ENCODE measurements at places on chromosomes 1 and 21.

DNA sequence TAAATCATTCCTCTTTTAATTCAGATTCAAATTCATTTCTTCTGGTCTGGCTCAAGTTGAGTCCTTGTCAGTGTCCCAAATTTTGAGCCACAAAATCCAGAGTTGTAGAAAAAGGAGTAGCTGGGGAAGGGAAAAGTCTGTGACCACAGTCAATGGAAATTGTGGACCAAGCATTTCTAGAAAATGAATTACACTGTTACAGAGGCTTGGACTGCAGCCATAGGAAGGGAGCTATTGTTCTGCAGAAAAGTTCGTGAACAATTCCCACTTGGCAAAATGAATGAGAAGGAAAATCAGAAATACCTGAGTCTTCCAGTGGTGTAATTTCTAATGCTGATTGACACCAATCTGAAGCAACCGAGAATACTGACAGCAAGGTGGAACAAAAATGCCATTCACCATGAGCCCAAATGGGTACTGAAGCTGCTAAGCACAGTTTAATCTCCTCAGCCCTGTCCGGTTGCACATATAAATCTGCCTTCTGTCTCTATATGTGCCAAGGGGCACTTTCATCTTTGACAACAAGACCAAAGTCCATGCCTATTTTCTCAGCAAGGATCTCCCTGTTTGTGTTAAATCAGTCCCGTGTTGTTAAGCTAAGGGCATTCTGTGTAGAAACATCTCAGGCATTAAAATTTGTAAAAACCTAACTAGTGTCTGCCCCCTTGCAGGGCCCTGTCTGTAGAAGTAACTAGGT is 51.3 kb downstream of the TEX35 start:
- DNase-seq = no peak

- DNase-seq = peak; percentile 75
Observed at GRCh38 chr21:40841524-40842196, 5.3 kb downstream of the DSCAM start.

DNA sequence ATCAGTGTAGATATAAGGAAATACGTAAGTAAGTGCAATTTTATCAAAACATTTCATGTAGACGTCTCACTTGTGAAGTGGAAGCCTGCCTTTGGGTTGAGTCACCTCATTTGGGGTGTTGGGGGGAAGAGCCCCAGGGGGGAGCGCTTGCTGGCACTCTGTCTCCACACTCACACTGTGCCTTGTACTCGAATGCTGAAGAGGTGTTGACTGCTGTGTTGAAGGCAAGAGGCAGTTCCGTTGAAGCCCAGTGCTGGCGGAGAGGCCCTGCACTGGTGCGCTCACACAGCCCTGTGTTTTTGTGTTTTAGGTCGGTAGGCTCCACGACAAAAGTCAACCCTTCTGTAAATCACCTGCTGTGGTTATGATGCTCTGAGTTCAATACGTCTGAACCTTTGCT is 131.9 kb upstream of the COL6A1 start:
- no peak for DNase-seq

DNA sequence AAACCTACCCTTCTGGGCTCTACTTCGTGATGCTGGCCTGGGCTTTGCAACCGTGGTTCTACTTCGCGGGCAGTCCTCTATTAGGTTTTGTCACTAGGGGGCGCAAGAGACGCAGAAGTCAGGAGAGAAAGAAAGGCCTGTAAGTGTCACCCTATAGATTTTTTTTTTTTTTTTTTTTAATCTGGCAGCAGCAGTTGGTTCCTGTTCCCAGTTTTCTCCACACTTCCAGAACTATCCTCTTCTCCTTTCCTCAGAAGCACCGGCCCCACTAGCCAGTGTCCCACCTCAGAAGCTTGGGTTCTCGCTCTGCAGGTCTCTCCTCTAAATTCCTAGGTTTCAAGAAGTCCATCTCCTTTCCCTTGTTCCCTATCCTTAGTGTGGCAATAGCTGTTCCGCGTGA is 9.1 kb upstream of the LCE2D start:
- DNase-seq = no peak

- DNase-seq = no peak
Observed at GRCh38 chr1:91617285-91617765, 116.7 kb downstream of the CDC7 start.

GRCh38 chr1:184072376-184072775 is 20.8 kb downstream of the TSEN15 start:
- no peak for DNase-seq

Data from NCI-H1436 treated with DMSO at 0.1 percent for 48 hours (cell line).